ENCODE measurements at places on chromosomes 3 and 15. TPM values are rescaled to one million over a fixed set of nuclear protein-coding genes. Genes with fewer than 3 reads are reported as not detected.
A peak's percentile ranks its signal among the peaks of the same experiment; 100 is the strongest.

GPR171 gene
- polyA plus RNA-seq: not detected

PP2D1 gene
- not detected for polyA plus RNA-seq

ROBO2 gene
- not detected for polyA plus RNA-seq

SEMA5B gene
- polyA plus RNA-seq: not detected

- no peak for DNase-seq
Observed at GRCh38 chr15:66611257-66612053, 45.7 kb upstream of the LCTL start.

- DNase-seq: no peak
Observed at GRCh38 chr3:151526757-151527156, 65.9 kb upstream of the IGSF10 start.

DNA sequence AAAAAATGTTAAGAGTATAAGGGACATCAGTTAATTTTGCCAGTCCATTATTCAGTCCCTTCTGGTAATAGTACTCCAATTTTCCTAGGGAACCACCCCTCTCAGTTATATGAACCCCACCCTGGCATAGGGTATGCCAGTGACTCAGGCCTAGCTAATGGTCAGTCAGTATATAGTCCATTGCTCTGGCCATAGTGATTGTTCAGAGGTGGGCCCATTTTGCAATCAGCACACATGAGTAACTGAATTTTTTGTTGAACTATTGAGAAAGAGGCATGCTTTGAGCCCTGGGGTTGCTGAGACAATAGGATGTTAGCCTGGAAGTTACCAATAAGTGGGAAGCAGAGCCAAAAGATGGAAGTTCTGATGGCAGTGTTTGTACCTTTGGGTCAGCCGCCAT is 4.1 kb downstream of the LRCH3 start:
- no peak for DNase-seq

DNA sequence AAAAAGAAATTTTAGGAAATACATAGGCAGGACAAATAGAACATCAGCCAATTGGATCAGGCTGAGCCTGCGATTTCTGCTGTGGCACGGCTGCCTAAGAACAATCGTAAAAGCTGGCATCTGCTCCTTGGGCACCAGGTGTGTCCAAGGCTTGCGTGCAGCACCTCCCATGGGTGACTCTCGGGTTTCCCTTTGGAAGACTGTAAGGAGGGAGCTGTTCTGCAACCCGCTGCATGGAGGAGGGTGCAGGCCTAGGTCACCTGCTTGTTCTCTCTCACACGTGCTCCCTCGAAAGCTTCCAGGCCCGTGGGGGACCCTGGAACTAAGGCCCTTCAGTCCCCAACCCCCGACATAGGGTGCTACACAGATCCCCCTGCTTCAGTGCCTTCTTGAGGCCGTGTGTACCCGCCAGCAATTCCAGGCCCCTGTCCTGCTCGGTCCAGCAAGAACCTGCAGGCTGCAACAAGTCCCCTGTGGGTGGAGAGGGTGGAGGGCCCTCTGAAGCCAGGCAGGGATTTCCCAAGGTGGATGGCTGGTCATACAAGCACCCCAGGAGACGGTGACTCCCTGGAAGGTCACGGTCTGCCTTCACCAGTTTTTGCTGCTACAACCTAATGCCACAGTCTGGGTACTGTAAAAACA is 3.4 kb downstream of the GP9 start:
- no peak for DNase-seq

GRCh38 chr15:98442379-98442833 is 205.9 kb upstream of the IGF1R start:
- peak; percentile 71 for DNase-seq

DNA sequence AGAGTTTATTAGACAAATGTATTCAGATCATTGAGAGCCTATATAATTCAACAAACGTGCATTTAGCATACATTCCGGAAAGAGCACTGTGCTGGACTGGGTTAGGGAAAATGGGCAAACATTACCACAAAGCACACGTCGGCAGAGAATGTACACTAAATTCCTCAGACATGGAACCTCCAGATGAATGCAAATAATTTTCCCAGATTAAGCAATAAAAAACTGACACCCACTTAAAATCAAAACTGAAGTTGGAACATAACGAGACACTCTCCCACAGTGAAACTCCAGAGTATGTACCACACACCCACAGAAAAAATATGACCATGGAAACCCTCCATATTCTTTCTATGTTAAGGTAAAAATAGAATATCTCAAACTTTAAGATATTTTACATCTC is 4.8 kb downstream of the SECISBP2L start:
- no peak for DNase-seq

DNA sequence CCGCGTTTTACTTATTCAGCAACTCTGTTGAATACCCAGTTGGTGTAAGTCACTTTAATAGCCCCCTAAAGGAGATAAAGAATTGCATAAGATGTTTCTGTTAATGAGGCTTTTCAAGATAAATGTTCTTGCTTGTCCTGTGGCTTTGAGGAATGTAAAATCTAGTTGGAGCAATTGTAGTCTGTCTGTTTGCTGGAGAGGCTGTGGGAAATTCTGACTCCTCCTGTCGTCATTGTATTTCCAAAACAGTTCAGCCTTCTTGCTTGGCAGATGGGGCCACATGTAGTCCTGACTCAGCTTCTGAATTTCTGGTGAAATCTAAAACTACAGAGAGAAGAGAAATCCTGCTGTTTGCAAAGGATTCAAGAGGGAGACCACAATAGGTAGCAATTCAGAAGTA is 114.4 kb downstream of the RYR3 start:
- DNase-seq: no peak

- no peak for DNase-seq
Observed at GRCh38 chr3:78822726-78823125, 945.1 kb downstream of the ROBO1 start.

DNA sequence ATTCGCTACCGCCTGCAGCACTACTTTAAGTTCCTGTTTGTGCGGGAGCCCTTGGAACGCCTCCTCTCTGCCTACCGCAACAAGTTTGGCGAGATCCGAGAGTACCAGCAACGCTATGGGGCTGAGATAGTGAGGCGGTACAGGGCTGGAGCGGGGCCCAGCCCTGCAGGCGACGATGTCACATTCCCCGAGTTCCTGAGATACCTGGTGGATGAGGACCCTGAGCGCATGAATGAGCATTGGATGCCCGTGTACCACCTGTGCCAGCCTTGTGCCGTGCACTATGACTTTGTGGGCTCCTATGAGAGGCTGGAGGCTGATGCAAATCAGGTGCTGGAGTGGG is 995 bp downstream of the CHST14 start:
- DNase-seq: no peak

DNA sequence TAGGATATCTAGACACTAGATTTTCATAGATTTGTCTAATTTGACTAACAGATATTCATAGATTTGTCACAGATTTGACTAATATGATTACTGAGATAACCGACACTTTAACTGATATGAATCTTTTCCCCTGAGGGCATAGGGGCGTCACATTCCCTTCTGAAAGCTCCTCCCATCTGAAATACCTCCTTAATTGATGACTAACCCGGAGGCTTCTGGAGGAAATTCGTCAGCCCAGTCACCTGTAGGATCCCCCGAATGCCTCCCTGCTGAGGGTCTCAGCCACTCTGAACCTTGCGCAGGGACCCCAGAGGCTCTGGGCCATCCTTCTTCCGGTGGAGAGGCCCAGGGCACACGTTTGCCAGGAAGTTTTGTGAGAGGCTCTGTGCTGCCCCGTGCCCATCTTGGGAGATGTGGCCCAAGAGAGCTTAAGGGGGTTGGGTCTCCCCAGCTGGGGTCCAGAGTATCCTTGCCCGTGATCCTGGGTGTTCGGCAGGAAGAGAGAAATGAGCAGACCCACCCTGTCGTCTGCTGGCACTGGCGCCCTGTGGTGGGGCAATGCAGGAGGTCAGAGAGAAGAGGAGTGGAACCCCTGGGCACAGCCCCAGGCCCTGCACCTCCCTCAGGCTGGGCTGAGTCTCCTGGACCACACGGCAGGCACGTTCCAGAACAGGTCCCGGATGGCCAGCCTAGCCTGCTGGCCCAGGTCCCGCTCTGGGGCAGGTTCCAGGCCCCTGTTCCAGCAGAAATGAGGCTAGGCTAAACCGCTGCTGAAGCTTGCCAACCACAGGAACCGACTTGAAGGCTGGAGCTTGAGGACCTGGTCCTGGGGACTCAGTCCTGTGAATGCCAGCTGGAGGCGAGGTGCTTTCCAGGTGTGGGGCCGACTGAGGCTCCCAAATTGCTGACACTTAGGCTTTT is 1.7 kb downstream of the PLA2G4D start:
- DNase-seq: no peak

GRCh38 chr15:92599394-92599970 is 56.1 kb downstream of the FAM174B start:
- DNase-seq: no peak

DNA sequence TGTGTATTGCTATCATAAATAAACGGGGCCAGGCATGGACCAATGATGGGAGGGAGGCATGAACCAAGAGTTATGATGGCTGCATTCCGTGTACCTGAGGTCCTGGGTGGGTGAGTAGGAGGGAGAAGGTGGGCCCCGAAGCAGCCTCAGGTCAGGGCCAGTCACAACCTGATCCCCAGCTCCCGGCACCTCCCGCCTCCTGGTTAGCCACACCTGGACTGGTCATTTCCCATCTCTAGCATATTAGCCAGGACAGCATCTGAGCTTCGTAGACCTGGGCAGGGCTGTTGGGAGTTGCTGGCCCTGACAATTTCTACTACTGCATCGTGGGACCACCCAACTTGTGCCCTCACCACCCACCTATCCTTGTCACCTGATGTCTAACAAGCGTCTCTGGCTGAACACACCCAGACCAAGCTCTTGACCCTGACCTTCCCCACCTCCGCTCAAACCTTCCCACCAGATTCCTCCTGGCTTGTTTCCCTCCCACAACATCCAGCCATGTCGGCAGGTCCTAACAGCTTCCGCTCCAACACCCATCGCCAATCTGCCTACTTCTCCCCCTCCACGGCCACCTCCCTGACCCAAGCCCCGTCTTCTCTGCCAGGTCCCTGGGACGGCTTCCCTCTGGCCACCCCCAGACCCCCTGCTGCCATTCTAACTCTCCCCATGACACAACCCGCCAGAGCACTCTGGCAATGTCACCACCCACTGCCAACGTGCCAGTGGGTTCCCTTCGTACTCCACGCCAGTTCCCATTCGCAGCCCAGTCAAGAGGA is 133.8 kb upstream of the IQSEC1 start:
- DNase-seq: no peak

DNA sequence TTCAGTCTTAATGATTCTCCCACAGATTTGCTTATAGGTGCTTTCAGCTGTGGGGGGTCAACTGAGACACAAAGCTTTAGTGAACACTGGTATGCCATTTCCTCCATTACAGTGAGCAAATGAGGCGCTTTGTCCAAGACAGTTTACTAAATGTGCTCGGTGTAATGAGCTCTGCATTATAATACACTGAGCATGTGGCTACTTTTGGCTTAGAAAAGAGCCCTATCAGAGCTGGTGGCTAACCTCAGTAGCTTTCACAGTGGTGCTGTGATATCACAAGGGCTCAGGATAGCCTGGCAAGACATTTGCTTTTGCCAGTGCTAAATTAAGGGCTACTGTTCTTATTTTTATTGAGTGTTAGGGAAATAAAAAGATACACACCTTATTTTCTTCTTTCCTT is 749.7 kb upstream of the ARPP21 start:
- DNase-seq: no peak

DNA sequence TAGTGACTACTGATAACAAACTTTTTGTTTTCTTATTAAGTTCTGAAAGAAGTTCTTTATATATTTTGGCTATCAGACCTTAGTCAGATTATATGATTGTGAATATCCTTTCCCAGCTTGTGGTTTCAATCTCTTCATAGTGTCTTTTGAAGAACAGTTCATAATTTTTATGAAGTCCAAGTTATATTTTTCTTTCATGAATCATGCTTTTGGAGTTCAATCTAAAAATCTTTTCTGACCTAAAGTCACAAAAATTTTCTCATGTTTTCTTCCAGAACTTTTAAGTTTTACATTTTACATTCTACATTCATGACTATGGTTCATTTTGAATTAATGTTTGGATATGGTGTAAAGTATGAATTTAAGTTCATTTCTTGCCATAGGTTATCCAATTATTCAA is 34.2 kb upstream of the OCA2 start:
- no peak for DNase-seq

- DNase-seq: no peak
Observed at GRCh38 chr15:42050484-42051255, 29.8 kb upstream of the PLA2G4E start.

DNA sequence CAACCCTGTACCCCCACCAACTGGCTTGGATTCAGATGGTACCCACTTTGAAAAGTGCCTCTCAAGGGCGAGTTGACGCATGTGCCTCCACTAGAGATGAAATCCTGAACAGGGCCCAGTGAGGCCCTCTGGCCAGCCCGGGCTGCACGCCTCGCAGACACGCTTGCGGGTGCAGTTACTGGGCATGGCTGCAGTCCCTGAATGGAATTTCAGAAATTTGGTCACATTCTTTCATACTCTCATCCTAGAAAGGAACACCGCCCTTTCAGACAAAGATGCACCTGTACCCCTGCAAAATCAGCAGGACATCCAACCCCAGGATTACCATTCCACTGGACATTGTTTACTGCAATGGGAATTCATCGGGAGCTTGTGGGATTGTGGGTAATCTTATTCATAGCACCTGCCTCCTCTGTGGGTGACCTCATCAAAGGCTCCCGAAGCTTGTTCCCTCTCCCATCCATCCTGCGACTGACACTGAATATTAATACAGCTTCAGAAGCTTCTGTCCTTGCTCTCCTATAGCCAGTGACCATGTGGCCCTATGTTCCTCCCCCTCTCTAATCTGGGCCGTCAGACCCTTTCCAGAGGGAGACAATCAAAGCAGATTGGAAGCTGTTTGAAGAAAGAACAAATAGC is 42.5 kb upstream of the TPM1 start:
- DNase-seq: no peak
